ENCODE measurements at places on chromosomes 6 and 20.

GRCh38 chr6:107732461-107732860 is 91.7 kb downstream of the SCML4 start:
- DNase-seq = no peak

GRCh38 chr20:52748990-52749389 is 223.2 kb upstream of the TSHZ2 start:
- DNase-seq = no peak

DNA sequence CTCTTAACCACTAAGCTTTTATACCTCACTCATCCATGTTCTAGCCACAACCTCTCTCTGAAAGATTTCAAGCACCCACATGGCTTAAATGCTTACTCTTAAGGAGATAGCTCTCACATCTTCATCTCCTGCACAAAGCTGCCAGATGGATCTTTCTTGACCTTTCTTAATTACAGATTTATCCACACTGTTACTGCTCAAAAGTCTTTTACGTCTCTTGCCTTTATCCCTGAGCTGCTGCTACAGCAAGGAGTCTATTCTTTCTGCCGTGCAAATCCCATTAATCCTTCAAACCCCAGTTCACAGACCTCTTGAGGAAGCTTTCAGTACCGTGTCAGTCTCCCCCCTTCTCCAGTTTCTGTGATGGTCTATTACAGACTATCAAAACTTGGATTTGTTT is 54.6 kb downstream of the B4GALT5 start:
- no peak for DNase-seq

DNA sequence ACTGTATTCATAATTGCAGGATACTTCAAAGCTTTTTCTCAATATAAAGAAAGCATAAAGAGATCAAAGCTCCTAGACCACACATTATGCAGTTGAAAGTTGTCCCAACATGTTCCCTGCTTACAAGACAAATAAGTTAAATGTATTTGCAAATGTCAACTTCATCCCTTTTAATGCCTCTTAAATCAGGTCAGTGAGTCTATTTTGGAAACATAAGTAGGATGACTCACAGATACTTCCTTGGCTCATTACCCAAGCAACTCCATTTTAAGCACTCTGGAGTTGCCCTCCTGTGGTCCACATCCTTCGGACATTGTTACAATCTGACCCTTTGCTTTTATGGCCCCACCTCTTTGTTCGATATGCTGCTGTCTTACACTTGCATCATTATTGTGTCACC is 162.0 kb downstream of the FAXC start:
- no peak for DNase-seq

DNA sequence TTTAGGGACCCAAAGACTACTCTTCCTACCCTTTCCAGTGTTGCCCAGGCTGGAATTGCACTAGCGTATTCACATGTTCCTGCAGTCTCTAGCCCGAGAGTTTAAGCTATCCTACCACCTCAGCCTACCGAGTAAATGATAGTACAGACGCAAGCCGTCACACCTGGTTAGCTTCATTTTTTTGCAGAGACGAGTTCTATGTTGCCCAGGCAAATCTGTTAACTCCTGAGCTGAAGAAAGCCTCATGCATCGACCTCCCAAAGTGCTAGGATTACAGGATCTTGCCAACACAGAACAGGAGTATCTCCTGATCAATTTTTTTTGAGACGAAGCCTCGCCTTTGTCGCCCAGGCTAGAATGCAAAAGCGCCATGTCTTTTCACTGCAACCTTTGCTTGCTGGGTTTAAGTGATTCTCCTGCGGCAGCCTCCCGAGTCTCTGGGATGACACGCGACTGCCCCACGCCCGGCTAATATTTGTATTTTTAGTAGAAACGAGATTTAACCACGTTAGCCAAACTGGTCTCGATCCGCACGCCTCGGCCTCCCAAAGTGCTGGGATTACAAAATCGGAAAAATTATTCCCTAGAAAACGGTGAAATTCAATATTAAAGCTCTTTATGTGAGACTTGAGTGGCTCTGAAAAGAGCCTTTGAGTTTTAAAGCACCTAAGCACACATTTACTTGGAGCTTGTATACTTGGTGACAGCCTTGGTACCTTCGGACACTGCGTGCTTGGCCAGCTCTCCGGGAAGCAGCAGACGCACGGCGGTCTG is 128.5 kb downstream of the HFE start:
- peak; percentile 55 for DNase-seq

DNA sequence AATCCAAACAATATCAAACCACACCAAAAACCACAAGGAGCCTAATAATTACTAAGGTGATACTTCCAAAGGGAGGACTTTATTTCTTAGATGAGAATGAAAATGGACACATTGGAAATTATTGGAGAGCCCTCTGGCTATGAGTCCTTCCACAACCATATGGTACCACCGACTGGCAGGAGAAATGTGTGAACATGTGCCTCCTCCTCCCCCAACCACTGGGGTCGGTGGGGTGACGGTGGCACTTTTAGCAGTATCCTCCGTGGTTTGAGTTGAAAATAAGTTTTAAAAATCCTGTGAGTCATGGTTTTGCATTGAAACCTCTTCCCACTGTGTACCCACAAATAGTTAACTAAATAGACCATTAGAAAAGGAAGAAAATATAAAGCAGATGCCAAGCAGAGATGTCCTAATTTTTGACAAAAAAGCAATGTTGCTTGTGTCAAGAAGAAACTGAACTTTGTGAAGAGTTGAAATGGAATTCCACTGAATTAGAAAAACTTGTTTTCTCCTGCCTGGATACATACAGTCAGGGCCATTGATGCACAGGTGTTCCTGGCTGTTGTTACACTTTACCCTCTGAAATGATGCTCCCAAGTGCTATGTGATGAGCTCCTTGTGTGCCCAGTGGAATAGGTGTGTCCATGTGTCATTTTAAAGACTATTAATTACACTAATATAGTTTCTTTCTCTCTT is 3.2 kb downstream of the EDN1 start:
- no peak for DNase-seq

DNA sequence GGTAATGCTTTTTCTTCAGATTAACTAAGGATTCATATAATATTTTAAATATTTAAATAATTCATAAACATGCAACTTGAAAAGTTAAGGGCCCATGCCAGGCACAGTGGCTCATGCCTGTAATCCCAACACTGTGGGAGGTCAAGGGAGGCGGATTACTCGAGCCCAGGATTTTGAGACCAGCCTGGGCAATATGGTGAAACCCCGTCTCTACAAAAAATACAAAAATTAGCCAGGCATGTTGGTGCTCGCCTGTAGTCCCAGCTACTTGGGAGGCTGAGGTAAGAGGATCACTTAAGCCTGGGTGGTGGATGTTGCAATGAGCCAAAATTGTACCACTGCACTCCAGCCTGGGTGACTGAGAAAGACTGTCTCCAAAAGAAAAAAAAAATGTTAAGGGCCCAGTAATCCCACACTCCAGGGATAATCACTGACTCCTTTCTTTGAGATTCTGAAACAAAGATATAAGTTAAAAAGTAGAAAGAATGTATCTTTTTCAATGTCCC is 7.9 kb upstream of the RIN2 start:
- no peak for DNase-seq

GRCh38 chr20:54000262-54000661 is 70.1 kb downstream of the BCAS1 start:
- DNase-seq = no peak

DNA sequence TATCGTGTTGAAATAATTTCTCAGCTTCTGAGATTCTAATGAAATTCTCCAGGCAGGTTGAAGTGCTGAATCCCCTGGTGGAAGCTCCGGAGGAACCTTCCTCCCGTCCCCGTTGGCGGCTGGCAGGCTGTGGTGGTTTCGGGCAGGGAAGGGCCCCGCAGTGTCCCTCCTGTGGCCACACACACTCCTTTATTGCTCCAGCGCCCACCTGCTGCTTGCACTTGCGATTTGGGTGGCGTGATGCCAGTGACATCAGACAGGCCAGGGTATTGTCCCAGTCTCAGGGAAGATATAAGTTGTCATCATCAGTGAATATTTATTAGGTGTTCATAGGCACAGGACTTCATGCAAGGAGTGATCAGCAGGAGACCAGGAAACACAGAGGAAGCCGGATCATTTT is 530.4 kb downstream of the QKI start:
- DNase-seq = no peak

DNA sequence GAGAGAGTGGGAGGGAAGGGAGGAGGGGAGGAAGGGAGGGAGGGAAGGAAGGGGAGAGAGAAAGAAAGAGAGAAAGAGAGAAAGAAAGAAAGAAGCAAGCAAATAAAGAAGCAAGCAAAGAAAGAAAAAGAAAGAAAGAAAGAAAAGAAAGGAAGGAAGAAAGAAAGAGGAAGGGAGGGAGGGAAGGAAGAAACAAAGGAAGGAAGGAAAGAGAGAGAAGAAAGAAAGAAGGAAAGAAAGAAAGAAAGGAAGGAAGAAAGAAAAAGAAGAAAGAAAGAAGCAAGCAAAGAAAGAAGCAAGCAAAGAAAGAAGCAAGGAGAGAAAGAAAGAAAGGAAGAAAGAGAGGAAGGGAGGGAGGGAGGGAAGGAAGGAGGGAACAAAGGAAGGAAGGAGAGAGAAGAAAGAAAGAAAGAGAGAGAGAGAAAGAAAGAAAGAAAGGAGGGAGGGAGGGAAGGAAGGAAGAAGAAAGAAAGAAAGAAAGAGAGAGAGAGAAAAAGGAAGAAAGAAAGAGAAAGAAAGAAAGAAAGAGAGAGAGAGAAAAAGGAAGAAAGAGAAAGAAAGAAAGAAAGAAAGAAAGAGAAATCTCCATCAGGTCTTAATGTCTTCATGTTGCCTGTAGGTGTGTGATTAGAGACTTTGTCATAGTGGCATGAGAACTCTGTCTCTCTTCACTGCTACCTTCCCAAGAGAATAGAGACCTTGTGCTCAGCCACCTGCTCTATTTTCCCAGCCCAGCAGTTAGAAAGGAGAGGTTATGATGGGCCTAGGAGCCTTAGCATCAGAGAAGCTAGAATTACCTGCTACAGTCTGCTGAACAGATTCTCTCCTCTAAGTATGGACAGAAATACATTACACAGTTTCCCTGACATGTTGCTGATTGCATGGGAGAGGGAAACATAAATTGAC is 5.0 kb downstream of the SEMG1 start:
- no peak for DNase-seq

- DNase-seq = no peak
These were observed 82.8 kb downstream of the HMGCLL1 start for GRCh38 chr6:55496201-55496600.

DNA sequence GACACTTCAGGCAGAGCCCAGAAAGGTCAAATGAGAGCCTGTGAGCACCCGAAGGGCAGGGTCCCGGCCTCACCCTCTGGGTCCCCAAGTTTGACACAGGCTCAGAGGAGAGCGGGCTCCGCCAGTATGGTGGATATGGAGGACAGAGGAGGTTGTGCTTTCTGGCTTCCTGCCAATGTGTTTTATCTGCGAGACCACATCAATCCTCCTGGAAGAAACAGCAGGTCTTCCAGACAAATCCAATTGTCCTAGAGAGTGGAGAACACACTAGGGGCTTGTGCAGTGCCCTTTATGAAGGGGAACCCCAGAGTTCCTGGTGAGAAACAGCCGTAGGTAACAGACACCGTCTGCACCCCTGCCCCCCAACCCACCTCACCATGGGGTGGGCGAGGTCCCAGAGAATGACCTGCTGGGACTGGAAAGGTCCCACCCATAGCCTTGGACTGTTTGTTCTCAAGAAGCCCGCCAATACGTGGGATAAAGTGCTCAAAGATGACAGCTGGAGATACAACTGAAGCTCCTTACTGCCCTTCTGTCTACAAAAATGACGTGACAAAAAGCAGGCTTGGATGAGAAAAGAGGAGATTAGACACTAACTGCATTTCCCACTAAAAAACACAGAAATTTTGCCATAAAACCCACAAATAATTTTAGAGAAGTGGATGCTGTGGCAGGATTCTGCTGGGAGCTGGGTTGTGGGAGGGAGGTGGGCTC is 23.9 kb upstream of the SSTR4 start:
- DNase-seq = no peak

DNA sequence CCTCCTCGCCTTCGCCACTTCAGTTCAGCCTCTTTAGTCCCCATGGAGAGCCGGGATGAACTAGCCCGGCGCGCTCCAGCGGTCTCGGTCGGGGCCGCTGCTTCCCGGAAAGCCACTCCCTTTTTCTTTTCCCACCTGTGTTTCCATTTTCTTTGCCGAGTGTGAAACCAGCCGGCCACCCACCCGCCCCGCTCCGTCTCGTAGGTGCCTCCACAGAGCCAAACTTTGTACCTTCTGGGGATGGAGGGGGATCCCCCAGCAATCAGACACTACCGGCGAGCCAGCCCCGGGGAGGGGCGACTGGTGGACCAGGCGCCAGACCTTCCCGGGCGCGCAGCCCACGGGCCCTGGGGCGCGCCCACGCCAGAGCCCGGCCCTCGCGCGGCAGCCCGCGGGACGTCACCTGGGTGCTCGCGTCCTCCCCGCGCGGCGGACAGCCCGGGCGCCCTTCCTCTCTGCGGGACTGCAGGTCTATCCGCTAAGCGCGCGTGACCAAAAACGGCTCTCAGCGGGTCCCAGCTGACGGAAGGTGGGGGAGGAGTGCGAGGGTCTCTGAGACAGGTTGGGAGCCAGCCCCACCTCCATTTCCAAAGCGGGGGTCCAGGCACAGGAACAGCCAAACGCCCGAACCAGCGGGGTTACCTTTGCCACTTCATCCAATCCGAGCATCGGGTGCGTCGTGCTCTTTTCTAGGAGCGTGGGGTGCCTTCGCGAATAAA is at the start of gene MCHR2:
Gene MCHR2 (minus strand): TSS at position 691 of the 719 bp plus-strand sequence. CDS start 38,076 bp downstream, outside the sequence.
- no peak for DNase-seq

- no peak for DNase-seq
These were observed 118.6 kb upstream of the CCDC28A start for GRCh38 chr6:138654715-138655634.

GRCh38 chr6:16400248-16400760 is 161.9 kb downstream of the GMPR start:
- DNase-seq = no peak

GRCh38 chr6:167796192-167796981 is 30.3 kb upstream of the AFDN start:
- no peak for DNase-seq

DNA sequence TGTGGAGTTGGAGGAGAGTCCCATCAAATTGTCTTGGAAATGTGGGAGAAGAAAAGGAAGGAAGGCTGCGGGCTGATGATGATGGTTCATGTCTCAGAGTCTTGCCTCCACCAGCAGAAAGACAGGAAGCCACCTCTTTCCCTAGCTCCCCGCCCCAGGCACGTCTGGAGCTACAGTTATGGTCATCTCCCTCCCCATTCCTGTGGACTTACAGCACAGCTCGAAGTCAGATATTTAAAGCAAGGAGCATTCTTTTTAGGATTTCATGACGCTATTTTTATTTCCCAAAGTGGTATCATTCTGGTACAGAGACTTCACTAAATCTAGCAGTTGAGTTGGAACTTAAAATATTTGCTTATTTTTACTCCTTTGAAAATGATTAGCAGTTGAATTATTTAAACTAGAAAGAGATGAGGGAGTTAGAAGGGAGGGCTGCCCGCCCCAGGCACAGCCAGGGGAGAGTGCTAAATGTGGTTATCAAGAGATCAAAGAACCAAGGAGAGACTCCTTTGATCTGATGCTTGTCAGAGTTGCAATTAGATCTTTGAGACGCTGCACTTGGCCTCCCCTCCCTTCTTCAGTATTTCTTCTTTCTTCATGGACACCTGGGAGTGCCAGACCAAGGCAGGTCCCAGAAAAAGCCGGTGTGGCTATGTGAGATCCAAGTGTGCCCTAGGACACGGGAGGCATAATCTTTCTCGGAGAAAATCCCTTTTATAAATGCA is 199.9 kb upstream of the SOX4 start:
- DNase-seq = no peak
